Suprapubic skin (tissue), 4 donors: ENCODE measurements at places on chromosomes 12 and 14. TPM values are rescaled to one million over a fixed set of nuclear protein-coding genes. Genes with fewer than 3 reads are reported as not detected.

DNA sequence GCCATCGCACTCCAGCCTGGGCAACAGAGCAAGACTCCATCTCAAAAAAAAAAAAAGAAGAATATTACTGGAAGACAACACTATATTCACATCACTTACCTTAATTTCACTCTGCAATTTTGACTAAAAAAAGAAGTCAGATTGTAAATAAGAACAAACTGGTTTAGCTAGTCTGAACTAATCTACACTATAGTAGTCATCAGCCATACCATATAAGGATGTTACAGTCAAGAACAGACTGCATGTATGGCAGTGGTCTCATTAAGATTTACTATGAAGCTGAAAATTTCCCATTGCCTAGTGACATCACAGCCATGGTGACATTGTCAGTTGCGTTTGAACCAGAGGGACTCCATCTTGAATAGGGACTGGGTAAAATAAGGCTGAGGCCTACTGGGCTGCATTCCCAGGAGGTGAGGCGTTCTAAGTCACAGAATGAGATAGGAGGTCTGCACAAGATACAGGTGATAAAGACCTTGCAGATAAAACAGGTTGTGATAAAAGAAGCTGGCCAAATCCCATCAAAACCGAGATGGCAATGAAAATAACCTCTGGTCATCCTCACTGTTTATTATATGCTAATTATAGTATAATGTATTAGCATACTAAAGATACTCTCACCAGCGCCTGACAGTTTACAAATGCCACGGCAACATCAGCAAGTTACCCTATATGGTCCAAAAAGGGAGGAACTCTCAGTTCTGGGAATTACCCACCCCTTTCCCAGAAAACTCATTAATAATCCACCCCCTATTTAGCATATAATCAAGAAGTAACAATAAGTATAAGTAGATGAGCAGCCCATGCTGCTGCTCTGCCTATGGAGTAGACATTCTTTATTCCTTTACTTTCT lies 51.2 kb downstream of the OSBPL8 start:
- DNase-seq, result no peak

DNA sequence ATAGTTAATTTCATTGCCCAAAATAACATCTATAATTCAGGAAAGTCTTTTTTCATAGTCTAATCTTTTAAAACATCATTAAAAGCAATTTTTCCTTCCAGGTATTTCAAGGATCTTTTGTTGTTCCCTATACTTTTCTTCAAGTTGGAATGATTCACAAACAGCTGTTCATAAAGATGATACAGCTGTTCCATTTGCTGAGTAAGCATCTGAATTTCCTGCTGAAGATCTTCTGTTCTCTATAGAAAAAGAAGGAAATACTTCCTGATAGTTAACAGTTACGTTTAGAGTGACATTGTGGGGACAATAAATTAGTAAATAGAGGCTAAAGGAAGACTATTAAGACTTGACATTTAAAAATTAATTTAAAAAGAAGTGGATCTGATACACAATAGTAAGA lies 30.3 kb upstream of the ESR2 start:
- no peak for DNase-seq

- no peak for DNase-seq
Measured at GRCh38 chr14:68534276-68534675, 258.6 kb downstream of the ZFP36L1 start.

GRCh38 chr14:35525695-35526094 lies 8.3 kb upstream of the INSM2 start:
- DNase-seq, result no peak

GRCh38 chr12:47686645-47687240 lies 19.1 kb downstream of the RPAP3 start:
- DNase-seq, result no peak

The WIF1 gene
- 0.64 TPM for total RNA-seq

The MOAP1 gene
- 22.9 TPM for total RNA-seq

The P2RX2 gene
- total RNA-seq, result not detected

The TRPV4 gene
- total RNA-seq, result 5.3 TPM
